ENCODE measurements at places on chromosomes 1 and 21. TPM values are rescaled to one million over a fixed set of nuclear protein-coding genes. Genes with fewer than 3 reads are reported as not detected.

DNA sequence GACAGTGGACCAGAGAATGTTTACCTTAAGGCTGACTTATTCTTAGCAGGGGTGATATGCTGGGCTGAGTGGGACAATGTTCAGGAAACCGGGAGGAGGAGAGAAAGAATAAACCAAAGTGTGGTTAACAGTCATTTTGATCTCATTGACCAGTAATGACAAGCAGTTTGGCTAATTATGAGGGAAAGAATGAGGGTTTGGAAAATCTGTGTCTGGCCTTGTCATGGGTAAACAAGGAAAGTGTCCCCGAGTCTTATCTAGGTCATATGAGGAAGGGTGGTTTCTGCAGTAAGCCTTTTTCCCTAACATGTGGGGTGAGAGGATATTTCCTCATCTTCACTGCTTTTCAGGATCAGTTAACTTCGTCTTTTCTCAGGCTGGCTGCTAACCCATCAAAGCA, 155.0 kb downstream of the TPR start:
- no peak for DNase-seq

- DNase-seq = no peak
Observed at GRCh38 chr1:158353303-158354075, at the start of gene CD1E. Gene CD1E, plus strand, starts transcription at chr1:158353894. Its CDS starts 95 bp downstream, at chr1:158353989.

DNA sequence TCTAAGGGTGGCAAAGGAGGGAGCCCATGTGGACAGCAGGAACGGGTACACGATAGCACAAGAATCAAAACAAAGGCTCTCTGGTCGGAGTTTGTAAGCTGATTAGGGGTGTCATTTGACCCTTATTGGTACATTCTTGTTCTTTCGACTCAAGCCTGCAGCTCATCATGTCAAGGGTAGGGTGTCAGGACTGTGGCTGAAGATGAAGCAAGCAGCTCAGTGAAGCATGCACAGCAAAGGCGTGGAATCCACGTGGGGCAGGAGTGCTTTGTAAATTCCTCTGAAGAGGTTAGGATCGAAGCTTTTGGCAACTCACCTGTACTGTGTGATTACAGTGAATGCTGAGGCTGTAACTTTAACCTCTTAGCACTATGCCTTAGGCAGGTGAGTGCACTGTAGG, 4.7 kb upstream of the ABCB10 start:
- no peak for DNase-seq

DNA sequence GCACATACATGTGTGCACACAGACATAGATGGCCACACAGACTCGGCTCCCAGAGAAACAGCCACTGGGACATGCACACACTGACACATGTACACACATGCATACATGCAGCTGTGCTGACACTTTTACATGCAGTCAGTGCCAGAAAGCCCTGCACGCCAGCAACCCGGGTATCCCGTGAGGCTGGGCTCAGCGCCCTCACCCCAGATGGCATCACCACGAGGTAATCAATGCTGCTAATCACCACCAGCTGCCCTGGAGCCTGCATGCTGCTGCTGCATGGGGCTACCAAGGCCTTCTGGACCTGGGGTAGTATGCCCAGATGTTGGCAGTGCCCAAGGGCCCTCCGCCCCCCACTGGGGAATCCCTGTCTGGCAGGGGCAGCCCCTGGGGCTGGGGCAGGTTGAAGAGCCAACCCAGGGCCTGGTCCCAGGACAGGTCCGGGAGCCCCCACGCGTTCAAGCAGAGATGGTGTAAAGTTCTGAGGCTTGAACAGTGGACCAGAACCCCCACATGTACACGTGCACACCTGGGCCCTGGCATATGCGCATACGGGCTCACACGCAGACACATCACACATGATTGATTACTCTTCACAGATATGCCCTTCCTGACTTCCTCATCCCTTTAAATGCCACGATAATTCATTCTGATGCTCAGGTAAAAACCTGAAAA, 2.7 kb upstream of the COL16A1 start:
- DNase-seq = no peak

- peak; percentile 58 for DNase-seq
Observed at GRCh38 chr1:7902478-7903085, 38.1 kb downstream of the TNFRSF9 start.

EXO1 gene
- 31.9 TPM for total RNA-seq

DNAJC6 gene
- total RNA-seq = 4.0 TPM

LRRC8D gene
- 20.3 TPM for total RNA-seq

MRPS6 gene
- 75.2 TPM for total RNA-seq

DMBX1 gene
- 0.30 TPM for total RNA-seq

GBP3 gene
- total RNA-seq = 33.6 TPM

GJB4 gene
- total RNA-seq = not detected

WNT3A gene
- not detected for total RNA-seq
